ENCODE measurements at places on chromosomes 5 and 9.

- DNase-seq, result no peak
Observed at GRCh38 chr5:32840606-32841005, 129.5 kb downstream of the NPR3 start.

- DNase-seq, result no peak
Observed at GRCh38 chr9:78563269-78563668, 266.3 kb downstream of the PSAT1 start.

- DNase-seq, result peak; percentile 45
Observed at GRCh38 chr5:66680804-66681203, 84.6 kb downstream of the MAST4 start.

DNA sequence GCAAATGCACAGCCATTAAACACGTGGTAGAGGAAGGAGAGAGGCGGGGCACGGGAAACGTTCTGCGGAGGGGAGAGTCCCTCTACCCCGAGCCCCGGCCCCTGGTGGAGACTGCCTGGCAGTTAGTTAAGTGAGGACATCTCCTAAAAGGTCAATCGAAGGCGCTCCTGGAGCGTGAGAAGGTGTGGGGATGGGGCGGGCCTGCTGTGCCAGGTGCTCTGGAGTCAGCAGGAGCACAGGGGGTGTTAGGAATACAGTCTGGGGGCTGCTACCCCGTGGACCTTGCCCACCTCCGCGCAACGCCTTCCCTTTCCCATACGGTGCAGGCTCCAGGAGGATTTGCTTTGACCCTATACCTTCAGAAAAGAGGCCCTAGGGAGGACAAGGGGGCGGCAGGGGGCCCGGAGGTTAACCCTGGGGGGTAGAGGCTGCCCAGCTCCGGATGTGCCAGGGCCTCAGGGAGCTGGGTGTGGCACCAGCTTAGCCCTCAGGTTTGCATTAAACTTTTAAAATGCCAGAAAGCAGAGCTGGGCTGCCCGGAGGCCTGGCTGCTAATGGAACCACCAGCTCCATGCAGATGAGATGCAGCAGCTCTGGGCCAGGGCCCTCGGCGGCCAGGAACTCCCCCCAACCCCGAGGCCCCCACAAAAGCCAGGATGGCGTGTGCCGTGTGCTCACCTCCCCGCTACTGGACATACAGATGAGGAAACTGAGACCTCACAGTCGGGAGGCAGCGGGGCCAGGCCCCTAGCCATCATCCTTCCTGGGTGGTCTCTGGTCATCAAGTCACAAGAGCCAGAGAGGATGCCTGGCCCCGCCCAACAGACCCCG is 39.2 kb downstream of the NACC2 start:
- DNase-seq, result peak; percentile 53

All from Karpas-422 (cell line).